ENCODE measurements at places on chromosomes 2 and 18.

DNA sequence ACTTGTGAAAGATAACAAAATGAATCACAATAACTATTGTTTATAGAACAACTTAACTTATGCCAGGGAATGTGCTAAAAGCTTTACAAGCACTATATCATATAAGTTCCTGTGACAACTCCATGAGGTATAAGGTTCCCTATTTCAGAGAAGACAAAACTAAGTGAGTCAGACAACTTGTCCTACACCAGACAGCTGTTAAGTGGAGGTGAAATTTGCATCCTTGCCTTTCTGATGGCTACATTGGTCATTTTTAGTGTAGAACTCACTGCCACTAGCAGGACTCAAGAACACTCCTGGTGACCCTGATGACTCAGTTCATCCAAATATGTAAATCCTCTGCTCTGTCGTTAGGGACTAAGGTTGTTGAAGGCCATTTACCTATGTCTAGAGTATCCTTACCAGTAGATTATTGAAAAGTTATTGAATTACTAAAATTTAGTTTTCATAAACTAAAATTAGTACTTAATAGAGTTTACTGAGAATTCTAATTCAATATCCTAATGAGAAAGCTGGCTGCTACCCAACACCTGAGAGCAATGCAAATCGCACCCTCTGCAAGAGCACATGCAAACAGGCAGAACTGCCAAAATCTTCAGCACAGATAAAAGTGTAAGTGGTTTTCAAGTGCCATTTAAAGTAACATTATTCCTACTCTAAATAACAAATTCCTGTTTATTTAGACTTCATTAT, 636.2 kb downstream of the NRXN1 start:
- DNase-seq, result no peak

- DNase-seq, result no peak
These were observed 91.5 kb upstream of the MYT1L start for GRCh38 chr2:2422621-2423020.

GRCh38 chr2:205660521-205661124, 21.7 kb upstream of the NRP2 start:
- no peak for DNase-seq

GRCh38 chr18:68467957-68468356, 247.0 kb downstream of the TMX3 start:
- no peak for DNase-seq

DNA sequence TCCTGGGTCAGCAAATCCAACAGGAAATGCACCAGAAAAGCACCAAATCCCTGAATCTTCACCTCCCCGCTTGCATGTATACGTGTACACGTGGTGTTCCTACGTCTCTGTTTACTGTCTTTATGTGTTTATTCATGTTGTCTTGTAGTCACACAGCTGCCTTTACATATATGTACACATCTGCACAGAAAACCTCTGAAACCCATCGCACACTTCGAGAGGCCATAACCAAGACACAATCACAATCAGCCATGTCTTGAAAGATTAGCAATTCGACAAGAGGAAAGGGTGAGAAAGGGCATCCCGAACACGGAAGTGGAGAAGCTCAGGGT, 98.1 kb downstream of the PLB1 start:
- DNase-seq, result no peak

DNA sequence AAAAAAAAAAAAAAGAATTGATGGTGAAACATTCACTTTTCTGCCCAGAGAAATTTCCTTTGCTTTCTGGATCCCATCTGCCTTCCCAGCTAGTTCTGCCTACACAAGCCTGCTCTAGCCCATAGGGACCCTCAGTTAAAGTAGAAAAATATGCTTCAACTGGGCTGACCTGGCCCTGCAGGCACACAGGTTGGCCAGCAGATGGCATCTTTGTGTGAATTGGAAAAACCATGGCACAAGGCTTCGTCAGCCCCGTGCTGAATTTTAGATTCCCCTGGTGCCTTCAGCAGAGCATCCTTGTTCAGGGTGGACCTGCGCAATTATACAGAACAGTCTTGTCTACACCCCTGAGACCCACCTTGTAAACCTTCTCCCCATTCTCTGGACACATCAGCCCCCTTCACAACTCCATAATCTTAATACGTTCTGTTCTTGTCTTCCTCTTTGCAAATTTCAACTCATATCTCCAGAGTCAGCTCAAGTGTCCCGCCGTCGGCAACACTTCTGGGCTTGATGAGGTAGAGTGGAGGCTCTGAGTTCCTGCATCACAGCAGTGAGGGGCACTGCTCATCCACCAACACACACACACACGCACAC, 114.5 kb downstream of the INSIG2 start:
- no peak for DNase-seq

DNA sequence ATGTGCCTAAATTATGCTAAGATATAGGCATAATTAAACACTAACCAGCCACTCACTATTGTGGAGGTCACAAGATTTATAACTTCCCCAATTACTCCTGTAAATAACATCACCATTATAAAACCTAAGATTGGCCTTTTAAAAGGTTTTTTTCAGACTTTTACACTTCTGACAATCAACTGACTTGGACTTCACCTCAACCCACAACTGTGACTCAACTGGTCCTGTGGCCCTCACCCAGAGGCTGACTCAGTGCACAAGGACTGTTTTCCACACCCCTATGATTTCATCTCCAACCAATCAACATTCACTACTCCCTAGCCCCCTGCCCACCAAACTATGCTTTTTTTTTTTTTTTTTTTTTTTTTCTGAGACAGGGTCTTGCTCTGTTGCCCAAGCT, 11.6 kb downstream of the TTR start:
- DNase-seq, result no peak

- DNase-seq, result no peak
These were observed 54.4 kb downstream of the CWC22 start for GRCh38 chr2:179952658-179953057.

- DNase-seq, result no peak
These were observed 10.1 kb upstream of the SULT1C4 start for GRCh38 chr2:108367561-108368175.

- no peak for DNase-seq
These were observed 102.6 kb upstream of the ITGA4 start for GRCh38 chr2:181354626-181355025.

DNA sequence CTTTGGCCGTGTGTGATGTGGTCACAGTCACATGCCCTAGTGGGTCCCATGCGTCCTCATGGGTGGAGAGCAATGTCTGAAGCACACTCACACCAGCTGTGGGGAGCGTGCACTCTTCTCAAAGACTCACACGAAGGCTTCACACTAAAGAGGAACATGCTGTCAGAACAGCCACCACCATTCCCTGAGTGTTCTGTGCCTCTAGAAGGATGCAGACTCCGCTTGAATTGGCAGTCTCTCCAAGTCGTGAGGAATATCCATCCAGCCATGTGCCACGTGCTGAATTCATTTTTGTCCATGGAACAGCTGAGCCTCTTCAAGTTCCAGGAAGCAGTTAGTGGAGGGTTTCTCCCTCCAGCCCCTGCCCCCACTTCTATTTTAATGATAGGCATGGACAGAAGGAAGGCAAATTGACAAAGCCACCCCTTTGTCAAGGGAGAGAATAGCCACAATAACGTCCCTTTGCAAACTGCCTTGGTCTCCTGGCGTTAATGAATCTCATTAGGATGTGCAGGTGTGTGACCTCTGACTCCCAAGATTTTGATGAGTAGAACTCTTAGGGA, 464.3 kb upstream of the ID2 start:
- DNase-seq, result no peak

DNA sequence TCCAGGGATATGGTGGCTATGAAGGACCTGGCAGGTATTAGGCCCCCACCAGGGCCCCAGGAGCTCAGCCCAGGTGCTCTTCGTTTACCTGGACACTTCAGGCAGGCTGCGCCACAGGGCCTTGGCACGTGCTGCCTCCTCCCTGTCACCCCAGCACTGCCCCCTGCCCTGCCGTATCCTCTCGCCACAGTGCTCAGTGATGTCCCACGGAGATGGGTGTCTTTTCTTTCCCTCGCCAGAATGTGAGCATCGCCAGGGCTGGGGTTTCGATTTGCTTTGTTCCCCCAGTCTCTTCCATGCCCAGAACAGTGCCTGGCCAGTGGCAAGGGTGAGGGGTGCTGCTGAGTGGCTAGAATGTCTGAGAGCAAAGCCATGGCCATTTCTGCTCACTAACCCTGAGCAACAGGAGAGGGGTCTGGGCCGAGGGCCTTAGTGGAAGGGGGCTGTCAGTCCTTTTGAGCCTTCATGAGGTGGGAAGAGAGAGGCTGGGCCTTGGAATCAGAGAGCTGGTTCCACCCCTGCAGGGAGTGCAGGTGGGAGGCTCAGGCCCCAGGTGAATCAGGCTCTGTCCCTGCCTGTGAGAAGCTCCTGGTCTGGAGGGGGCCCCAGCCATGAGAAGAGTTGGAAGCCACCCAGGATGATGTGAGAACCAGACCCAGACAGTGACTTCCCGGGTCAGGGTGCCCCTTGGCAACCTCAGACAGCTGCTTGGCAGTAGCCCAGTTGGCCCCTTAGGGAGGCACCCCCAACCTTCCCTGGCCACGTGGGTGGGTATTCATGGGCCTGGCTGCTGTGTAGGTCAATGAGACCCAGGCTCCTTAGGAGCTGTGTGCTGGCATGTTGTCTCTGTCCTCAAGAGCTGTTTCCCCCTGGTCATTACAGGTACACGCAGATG, 129.9 kb upstream of the HS6ST1 start:
- DNase-seq, result no peak

DNA sequence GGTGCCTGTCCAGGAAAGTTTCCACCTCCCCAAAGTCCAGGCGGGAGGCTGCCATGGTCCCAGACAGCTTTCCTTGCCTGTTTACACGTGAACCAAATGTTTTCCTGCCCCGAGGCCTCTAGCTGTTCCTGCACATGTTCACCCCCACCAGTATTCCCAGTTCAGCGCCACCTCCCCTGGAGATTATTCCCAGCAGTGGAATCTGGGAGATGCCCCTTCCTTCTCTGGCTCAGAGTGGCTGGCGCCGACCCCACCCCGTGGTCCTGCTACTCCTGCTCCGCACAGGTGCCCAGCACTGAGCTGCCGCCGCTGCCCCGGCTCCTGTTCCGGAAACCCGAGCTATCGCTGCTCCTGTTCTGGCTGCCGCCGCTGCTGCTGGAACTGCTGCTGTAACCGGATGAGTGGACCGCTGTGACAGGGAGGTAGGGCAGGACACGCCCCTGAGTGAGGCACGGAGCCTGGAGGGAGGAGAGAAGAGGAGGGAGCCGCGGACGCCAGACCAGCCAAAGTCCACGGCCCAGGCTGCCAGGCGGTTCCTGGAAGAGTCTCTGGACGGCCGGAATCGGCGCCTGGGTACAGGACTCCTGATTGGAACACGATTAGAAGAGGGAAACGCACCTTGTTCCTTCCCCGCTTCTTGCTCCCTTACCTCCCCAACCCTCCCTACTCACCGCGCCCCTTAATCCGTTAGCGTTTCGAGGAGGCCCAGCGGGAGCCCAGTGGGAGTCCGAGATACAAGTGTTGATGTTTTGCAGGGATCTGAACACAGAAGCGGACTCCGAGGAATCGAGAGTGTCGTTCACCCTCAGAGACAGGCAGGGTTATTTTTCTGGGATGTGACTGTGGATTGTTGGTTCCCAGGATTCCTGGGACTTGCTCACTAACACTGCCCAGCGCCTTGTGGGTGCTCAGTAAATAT, at the start of gene PDE11A:
Gene PDE11A (minus strand): TSS at position 395 of the 919 bp plus-strand sequence. CDS start 340 bp downstream, at position 55.
- DNase-seq, result no peak

- no peak for DNase-seq
These were observed 118.8 kb upstream of the MAP2 start for GRCh38 chr2:209305026-209305425.

- no peak for DNase-seq
These were observed 113.5 kb upstream of the CHRNA1 start for GRCh38 chr2:174877751-174878150.

DNA sequence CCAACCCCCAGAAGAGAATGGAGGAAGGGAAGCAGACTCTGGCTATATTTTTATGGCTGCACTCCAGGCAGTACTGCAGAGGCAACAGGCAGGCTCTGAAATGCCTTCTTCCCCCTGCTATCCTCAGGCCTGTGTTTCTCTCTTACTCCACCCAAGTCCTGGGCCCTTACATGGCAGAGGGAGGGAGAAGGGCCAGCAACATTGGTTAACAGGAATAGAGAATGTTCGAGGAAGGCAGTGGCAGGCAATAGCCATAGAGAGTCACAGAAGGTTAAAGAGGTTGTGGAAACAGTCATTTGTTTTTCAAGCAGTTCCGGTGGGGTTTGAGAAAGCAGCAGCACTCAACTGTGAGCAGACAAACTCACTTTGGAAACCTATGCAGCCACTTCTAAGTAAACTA, 15.1 kb upstream of the DARS1 start:
- no peak for DNase-seq

GRCh38 chr2:18536100-18536499, 24.4 kb downstream of the RDH14 start:
- DNase-seq, result no peak

DNA sequence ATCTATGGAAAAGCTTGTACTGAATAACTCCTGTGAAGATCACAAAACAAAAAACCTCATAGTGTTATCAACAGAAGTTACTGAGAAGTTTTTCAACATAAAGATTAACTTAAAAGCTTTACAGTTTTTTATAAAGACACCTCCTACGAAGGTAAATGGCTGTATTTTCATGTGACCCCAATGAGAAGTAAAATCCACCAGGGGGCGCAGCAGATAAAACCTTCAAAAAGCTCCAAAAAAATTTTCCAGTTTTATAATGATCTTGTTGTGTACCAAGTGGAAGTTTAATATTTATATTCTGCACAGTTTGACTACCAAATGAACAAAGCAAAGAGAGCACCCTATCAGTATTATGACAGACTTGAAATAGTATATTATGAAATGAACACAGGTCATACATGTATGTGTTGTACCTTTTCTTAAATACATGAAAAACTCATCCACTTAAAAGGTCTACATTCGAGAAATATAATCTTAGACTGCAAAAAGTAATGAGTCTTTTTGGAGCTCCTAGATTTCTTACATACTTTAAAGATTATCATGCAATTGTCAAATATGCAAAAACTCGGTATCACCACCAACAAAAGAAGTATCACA, 38.5 kb downstream of the PNO1 start:
- peak; percentile 27 for DNase-seq

DNA sequence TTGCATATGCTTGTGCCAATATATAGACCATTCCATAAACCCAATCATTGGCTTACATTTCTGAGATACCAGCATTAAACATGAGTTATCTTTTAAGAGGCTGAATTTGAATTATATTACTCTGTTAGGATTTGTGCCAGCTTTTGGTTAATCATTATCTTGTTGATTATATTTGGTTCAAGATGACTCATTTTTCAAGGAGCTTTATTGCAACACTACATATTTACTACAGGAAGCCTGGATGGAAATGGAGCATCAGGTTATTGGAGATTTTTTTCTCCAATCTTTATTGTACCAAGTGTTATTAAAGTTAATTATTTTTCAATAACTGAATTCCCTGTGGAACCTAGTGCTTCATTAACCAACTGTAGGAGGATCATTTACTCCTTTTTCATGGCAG, 26.4 kb downstream of the EML4 start:
- DNase-seq, result no peak

- peak; percentile 77 for DNase-seq
These were observed 779 bp downstream of the DGKD start for GRCh38 chr2:233354971-233355574.

GRCh38 chr2:206556357-206556949, 85.8 kb upstream of the FAM237A start:
- peak; percentile 12 for DNase-seq

GRCh38 chr2:74429487-74430451, 8.2 kb downstream of the WDR54 start:
- DNase-seq, result no peak
